ENCODE measurements at places on chromosomes 7 and 10.

- no peak for DNase-seq
Observed at GRCh38 chr7:97117035-97117371, 495 bp upstream of the SDHAF3 start.

GRCh38 chr10:51530541-51530940, 168.9 kb downstream of the CSTF2T start:
- DNase-seq, result no peak

GRCh38 chr7:72674394-72674793, 153.6 kb downstream of the TYW1B start:
- no peak for DNase-seq

- DNase-seq, result no peak
Observed at GRCh38 chr10:98848361-98848760, 387.3 kb downstream of the HPSE2 start.

- DNase-seq, result peak; percentile 13
Observed at GRCh38 chr7:106952658-106953231, 87.7 kb downstream of the PIK3CG start.

All from CD4-positive, alpha-beta T cell treated with Interferon gamma for 1 hour (primary cell).